ENCODE measurements at places on chromosomes 11 and 22. TPM values are rescaled to one million over a fixed set of nuclear protein-coding genes. Genes with fewer than 3 reads are reported as not detected.

Gene CTNND1
- 131 TPM for total RNA-seq

Gene USP2
- 0.26 TPM for total RNA-seq

Gene OR5AN1
- total RNA-seq = not detected

Gene OR4A16
- not detected for total RNA-seq

Gene C1QTNF4
- 0.13 TPM for total RNA-seq

Gene TSGA10IP
- total RNA-seq = not detected

Gene FAM180B
- total RNA-seq = not detected

Gene SMTNL1
- not detected for total RNA-seq

Gene MS4A15
- not detected for total RNA-seq

Gene ARHGEF17
- total RNA-seq = 4.5 TPM

Gene FGF19
- not detected for total RNA-seq

Gene CADM1
- 14.2 TPM for total RNA-seq

Gene FAU
- 539 TPM for total RNA-seq

Gene FAM83F
- 22.1 TPM for total RNA-seq

Gene SLC5A4
- not detected for total RNA-seq

Gene OSM
- not detected for total RNA-seq

Gene ADAMTS15
- total RNA-seq = 0.13 TPM

Gene MS4A6A
- total RNA-seq = not detected

Gene MS4A6E
- not detected for total RNA-seq
